ENCODE measurements at places on chromosomes 12 and 14.

DNA sequence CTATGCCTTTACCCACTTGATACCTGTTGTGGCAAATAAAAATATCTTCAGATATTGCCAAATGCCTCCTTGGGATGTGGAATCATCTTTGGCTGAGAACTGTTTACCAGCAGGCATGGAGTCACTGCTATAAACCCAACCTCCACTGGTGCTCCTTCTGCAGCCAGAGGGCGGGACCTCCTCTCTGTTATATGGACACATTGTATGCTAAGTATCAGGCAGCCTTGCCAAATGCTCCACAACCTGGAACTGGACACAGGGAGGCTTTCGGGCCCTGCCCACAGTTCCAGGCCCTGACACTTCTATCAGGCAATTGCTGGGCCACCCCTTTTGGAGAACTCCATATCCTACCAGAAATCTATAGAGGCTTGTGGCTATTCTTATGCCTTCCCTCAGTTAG lies 201.0 kb downstream of the TMX1 start:
- no peak for DNase-seq

GRCh38 chr14:104221636-104222369 lies 83.4 kb downstream of the KIF26A start:
- no peak for DNase-seq

DNA sequence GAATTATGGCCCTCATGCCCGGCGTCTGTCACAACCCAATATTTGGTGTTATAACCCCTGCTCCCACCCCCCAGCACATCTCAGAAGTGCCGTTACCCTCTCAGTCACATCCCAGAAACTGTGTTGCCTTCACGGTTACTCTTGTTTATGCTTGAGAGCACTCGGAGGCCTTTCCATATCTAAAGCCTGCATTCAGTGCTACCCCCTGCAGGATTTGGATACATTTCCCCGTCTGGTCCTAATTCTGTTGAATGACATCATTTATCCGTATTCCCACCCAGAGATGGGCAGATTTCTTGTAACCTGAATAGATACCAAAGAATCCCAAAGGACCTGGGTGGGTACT lies 19.1 kb upstream of the FOS start:
- DNase-seq: no peak

GRCh38 chr12:5656836-5657235 lies 224.9 kb downstream of the NTF3 start:
- no peak for DNase-seq

DNA sequence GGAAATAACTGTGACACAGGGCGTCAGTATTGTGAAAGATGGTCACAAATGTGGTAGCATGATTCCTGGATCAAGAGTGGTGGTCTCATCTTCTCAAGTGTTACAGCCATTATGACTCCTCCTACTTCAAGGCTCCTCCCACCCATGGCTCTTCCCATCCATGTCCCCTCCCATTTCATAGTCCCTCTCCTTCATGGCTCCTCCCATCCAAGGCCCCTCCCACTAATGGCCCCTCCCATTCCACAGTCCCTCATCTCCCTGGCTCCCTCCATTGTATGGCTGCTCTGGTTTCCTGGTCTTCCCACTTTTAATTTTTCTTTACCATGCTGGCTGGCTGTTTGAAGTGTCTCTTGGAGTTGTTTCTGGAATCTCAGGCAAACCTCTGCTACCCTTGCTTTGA lies 1375.2 kb upstream of the TMEM132C start:
- no peak for DNase-seq

GRCh38 chr14:89378119-89378518 lies 38.9 kb downstream of the FOXN3 start:
- DNase-seq: no peak

GRCh38 chr12:12788131-12788530 lies 2.7 kb downstream of the APOLD1 start:
- DNase-seq: no peak

DNA sequence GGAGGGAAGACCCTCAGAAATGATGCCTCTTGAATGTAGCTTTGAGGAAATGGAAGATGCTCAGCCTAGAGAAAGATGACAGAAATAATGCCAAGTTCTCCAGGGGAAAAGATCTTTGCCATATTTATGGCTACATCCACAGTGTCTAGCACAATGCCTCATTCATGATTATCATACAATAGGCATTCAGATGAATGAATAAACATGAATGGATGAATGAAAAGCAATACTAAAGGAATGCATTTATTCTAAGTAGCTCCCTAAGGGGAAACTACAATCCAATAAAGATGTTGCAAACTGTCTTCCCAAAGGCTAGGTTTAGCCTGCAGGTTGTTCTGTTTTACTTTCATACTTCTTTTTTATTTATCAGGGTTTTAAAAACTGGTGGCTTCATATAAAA lies 12.0 kb downstream of the TMTC1 start:
- DNase-seq: no peak

DNA sequence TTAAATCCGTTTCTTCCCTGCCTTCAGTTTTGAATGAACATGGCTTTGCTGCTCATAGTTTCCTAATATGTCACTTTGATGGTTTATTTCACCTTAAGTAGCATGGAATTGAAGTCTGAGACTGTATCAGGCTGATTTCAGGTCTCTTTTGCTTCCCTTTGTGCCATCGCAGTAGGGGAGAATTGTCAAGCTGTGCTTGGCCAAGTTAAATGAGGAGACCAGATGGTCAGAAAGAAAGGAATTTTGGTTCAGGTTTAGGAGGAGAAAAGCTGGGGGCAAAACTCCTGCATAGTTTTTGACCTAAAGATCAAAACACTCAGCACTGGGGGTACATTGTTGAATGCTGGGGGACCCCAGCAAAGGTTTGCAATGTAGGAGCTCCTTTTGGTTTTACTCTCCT lies 398.4 kb downstream of the NUAK1 start:
- no peak for DNase-seq

GRCh38 chr12:125098676-125099408 lies 33.6 kb downstream of the AACS start:
- DNase-seq: no peak

DNA sequence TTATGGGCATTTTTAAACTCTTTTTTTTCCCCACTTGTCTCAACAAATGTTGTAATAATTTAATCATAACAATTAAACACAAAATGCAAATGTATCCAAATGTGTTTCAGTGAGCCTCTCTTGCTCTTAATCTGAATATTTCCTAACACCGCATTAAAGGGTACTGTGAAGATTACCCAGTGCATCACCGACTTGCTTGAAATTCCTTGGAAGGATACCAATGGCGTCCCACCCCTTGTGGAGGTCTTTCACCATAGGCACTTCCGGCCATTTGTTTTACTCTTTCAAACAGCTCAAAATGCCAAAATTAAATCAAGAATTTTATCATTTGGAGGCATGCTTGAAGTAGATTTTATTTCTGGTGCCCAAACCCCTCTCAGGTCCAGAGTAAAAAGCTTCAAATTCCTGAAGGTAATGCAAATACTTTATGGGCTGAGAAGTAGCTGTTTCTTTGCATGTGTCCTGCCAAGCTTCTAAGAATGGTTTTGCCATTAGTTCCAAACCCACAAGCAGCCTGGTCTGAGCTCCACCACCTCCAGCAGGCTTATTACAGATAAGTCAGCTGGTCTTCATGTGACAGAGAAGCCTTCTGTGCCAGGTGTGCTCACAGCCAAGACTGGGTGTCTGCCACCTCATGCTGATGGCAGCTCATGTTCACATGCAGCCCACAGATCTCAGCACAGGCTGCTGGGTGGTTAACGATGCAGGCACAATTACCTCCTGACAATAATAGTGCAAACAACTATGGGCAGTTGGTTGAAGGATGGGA lies 16.4 kb upstream of the NUDT4 start:
- no peak for DNase-seq

DNA sequence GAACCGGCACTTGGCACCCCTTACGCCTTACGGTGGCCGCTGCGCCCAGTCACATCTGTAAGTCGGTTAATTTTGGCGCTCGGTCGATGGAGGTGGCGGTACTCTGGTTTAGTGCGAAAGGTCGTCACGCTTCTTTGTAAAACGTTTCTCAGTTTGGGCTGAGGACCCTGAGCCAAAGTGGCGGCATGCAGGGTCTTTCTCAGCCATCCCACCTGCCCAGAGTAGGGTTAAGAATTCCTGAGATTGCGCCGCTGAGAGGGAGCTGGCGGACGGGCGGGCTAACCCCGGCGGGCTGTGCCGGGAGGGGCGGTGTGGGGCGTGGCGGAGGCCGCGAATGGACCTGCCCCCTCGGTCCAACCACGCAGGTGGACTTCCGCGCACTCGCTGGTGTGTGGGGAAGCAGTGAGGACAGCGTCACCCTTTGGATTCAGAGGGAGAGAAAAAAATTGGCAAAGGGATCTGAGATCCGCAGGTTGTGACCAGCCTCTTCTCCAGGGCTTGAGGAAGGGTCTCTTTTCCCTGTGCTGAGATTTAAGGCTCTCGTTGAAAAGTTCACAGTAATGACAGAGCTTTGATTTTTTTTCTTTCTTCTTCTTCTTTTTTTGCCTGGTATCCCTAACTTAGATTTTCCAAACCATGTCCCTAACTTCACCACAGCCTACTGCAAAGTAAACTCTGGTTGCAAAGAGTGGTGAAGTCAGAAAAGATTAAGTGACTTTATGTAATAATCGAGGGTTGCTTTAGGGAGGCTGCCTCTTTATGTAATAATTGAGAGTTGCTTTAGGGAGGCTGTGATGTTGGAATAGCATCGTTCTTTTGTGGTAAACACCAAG lies 602 bp upstream of the FBXO33 start:
- DNase-seq: peak; percentile 91

DNA sequence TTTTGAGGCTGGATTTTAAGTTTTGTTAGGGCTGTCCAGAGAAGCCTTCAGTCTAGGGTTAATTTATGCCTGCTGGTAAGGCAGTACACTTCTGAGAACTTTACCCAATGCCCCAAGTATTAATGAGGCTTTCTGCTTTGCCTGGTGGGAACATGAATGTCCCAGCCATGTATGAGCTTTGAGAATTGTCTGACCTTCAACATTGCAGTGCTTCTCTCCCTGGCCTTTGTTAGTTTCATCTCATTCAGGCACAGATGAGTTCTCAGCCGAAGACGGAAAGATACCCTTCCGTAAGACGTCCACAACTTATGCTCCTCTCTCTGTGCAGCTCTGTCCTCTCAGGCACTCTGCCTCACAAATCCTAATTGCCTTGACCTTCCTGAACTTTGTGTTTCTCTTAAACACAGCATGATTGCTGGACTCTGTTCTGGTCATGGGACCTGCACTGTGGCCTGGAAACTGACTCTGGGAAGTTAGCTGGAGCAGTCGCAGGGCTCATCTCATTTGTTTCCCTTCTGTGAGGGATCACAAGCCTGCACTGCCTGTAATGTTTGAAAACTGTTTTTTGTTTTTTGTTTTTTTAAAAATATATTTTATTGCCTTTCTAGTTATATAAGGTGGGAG lies 15.7 kb downstream of the CHPT1 start:
- peak; percentile 67 for DNase-seq

DNA sequence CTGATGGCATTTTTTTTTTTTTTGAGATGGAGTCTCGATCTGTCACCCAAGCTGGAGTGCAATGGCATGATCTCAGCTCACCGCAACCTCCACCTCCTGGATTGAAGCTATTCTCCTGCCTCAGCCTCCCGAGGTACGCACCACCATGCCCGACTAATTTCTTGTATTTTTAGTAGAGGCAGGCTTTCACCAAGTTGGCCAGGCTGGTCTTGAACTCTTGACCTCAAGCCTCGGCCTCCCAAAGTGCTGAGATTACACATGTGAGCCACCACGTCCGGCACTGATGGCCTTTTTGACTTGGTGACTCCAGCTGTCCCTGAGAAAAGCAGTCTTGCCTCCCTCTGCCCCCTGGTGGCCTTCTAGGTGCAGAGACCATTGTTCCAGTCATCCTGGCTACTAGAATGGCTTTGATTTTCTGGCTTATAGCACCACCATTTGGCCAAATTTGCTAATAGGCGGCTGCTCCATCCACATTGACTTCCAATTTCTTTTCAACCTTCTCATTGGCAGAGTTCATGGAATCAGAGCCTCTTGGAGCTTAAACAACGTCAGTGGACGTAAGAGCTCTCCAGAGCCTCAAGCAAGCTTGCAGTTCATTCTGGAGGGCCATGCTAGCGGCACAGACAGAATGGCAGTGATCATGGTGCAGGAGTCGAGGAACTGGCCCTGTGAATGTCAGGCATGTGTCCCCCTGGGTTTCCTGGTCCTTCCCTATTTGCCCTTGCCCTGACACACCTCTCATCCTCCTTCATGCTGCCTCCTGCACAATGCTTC lies 25.4 kb upstream of the EIF4B start:
- DNase-seq: peak; percentile 94

DNA sequence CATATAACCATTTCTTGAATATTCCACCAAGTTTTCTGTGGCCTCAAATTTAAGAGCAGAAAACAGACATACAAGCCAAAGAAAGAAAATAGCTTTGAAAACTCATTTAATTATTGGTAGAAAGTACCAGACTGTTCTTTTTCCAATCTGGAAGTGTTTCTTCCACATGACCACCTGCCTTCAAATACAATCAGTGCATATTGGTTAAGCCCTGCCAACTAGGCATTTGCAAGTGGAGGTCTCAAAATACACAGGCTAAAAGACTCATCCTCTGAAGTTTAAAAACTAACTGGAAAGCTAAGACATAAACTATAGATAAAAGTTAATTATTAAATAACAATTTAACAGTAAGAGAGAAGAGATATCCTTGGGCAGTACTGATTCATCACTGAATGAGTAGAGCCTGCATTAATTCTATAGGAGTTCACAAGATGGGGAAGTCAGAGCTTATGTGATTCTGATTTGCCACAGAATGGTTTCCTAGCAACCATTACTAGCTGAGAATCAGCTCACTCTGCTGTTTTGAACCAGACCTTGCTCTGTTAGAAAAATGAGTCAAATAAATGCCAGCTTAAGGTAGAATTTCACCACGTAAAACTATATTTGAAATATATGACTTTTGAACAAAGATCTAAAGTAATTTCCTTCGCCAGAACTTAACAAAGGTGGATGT lies 433.8 kb downstream of the FUT8 start:
- DNase-seq: no peak

DNA sequence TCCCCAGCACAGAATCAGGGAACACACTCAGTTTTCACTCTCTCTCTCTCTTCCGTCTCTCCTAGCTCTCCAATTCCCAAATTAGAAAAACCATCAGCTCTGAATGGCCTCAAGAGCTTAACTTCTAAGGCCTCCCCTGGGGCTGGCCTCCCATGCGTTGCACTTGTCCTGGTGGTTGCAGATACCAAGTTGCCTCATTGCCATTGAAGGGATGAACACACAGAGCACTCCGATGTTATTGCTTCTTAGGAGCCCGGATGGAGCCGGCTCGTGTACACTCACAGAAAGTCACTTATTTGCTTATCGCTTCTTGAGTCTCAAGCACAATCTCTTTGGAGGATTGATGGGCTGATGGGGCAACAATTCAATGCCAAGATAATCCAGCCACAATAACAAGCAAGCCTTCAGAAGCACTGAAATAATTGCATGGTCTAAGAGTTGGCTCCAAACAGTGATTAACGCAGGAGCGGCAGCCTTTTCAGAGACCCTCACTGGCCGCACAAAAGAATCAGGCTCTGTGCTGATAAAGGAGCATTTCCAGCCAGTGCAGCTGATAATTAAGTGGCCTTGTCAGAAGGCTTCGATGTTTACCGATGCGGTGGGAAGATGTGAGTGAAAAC lies 175.8 kb upstream of the TMEM132C start:
- DNase-seq: no peak

DNA sequence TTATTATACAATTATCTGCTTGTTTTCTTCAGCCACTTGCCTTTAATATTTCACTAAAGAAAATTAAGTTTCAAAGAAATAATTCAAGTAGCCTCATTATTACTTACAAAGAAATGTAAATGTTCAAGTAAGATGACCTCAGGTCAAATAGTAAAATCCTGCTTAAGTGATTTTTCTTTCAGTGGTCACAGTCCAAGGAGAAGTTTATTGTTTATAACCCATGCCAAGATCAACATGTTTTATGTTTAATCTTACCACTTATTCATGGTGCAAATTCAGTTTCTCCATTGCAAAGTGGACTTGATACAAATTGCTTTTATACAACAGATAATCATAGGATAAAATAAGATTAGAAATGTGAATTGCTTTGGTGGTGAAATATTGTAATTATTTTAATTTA lies 370.2 kb upstream of the FLRT2 start:
- no peak for DNase-seq

Measured in mucosa of gallbladder (tissue), 1 donor.